T-helper 1 cell (primary cell): ENCODE measurements at places on chromosomes 5 and 9.

GRCh38 chr5:130138406-130139045, 234.3 kb downstream of the CHSY3 start:
- DNase-seq = no peak

GRCh38 chr5:172085738-172086137, 79.3 kb upstream of the FBXW11 start:
- DNase-seq = no peak

GRCh38 chr5:176614805-176615478, 5.0 kb upstream of the GPRIN1 start:
- DNase-seq = no peak

GRCh38 chr5:17177501-17178372, 39.7 kb upstream of the BASP1 start:
- DNase-seq = no peak

- DNase-seq = no peak
Measured at GRCh38 chr5:92455011-92455410, 1071.9 kb upstream of the ARRDC3 start.

- DNase-seq = no peak
Measured at GRCh38 chr5:99315413-99316183, 386.8 kb upstream of the CHD1 start.

DNA sequence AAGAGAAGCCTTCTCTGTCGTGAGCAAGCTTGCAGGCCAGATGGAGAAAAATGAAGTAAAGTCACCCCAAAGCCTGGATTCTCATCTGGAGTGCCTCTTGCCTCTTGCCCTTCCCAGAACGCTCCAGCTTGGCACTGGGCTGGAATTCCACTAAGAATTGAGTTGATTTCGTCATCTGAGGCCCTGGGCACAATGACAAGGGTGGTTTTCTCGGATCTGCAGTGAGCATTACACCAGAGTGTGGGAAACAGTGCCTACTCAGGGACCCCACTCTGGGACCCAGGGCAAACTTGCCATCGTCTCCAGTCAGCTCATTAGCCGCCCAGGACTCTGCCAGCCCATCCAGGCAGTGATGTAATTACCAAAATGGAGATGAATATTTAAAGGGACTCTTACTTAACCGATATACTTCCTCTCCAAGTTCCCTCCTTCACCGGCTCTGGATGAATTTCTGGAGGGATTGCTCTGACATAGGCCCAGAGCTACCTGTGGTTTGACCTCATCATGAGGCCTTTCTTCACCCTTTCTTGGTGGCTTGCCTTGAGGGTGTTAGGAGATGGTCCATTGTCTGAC, 44.7 kb upstream of the LCP2 start:
- no peak for DNase-seq

DNA sequence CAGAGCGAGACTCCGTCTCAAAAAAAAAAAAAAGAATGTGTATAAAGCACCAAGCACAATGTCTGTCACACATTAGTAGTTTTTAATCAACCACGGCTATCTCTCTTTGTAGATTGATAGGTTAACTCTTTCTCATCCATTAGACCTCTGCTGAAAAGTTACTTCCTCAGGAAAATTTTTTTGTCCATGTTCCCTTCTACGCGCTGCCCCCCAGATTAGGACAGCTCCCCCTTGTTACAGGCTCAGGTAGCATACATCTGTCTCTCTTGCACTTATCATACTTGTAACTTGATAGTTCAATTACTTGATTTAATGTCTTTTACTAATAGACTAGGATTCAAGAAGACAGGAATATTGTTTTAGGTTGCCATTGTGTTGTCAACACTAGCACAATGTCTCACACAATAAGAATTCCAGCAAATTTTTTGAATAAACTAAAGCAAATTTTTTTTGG, 1.5 kb downstream of the SPDL1 start:
- no peak for DNase-seq

GRCh38 chr5:141514330-141515133, 25.7 kb downstream of the PCDHGC5 start:
- no peak for DNase-seq

DNA sequence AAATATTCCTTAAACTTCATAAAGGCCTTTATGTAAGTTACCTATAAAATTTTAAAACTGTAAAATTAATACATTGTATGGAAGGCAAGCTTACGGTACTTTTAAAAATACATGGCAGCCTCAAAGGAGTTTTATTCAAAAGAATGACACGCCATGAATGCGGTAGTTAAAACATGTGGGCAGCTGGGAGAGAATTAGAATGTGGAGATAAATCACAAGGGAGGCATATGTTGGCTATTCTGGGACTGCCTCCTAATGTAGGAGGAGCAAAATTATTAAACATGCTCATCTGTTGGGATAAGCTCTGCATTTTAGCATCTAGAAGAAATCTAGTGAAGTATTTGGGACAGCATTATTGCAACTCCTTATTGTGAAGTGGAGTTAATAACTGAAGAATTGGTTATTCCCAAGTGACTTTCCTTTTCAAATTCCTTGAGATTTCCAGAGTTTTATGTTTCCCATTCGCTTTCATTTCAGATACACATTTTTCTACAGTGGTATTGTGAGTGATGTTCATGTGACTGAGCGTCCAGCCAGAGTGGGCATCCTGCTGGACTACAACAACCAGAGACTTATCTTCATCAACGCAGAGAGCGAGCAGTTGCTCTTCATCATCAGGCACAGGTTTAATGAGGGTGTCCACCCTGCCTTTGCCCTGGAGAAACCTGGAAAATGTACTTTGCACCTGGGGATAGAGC, 109.4 kb downstream of the CMYA5 start:
- no peak for DNase-seq

DNA sequence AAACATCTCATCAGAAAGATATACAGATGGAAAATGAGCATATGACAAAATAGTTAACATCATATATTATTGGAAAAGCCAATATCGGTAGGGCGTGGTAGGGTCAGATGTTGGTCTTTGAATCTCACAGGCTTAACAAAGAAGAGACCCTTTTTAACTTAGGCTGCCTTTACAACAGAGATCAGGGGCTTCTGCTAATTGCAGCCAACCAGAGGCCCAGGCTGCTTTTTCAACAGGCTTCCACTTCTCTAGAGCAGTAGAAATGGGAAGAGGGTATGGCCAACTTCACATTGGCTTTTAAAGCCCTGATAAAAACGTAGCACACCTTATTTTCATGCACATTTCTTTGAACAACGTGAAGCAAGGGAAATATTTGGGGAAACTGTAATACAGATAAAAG, 764.3 kb upstream of the CTNND2 start:
- no peak for DNase-seq

DNA sequence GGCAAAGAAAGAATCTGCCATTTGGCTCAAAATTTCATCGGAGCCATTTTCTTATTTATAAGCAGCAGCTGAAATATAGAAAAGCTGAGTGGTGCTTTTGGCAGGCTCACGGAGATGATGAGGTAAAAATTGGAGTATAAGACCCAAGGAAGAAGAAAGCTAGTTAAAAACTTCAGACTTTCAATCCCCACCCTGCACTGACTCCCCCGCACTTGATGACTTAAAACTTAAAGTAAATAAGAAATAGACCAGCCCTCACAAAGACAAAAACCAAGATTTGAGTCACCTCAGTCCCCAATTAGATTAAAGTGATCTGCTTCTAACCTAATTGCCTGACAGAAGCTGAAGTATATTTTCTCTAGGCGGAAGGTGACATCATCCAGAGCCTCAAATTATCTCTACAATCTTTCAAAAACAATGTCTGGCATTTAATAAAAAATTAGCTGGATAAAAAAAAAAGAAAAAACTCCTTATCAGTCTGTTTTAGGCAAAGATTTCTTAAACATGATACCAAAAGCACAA, 124.0 kb upstream of the PJA2 start:
- DNase-seq = no peak

DNA sequence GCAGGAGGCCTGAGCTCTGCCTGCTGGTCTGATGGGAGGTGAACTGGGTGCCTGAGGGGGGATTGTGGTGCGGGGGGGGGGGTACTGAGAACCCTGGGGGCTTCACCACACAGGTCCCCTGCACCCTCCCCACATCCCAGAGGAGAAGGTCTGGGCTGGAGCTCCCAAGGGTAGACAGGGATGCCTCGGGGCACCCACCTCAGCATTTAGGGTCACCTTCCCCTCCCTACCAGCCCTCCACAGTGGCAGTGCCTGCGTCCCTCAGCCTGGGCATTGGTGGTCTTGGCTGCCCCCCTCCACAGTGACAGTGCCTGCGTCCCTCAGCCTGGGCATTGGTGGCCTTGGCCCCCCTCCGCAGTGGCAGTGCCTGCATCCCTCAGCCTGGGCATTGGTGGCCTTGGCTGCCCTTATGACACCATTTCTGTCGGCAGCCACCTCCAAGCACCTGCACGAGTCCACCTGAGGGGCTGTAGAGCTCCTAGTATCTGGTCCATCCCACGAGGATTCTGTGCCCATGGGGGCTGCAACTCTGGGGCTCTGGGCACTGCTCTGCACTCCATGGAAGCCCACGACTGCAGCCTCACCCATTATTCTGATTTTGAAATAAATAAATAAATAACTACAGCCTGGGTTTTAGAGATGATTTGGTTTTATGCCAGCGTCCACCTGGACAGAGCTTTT, 21.5 kb downstream of the NKD2 start:
- DNase-seq = no peak

DNA sequence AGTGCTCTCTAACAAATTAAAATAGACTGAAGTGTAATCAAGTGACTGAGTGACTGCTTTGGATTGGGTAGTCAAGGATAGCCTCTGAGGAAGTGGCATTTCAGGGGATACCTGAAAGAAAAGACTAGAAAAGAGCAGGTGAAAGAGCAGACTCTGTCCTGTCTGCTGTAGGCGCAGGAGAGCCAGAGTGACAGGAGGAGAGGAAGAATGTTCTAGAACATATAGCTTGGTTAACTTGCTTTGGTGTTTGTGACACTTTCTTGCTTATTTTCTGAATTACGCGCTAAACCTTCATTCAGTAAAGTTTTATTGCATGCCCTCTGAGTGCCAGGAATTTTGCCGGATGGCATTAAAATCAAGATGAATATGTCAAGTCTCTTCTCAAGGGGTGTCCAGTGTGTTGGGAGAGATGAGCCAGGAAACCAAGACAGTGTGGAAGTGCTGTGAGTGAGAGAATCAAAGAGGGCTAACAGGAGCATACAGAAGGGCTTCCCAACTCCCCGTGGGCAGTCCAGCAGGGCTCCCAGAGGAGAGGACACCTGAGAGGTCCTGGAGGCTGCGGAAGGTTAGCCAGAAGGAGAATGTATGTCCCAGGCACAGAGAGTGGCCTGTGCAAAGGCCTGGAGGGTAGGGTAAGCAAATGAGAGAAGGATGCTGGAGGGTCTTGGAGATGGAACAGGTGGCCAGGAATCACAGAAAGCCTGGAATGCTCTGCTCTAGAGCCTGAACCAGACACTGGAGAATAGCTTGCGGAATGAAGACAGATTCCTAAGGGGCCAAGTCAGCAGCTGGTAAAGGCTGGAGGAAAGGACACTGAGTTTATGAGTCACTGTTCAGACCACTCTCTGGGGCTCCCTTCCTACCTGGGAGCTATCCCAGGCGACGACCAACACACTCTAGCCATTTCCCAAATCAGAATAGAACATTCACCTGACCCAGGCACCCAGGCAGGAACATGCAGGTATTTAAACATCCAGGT, 59.3 kb downstream of the SLC22A5 start:
- no peak for DNase-seq

- no peak for DNase-seq
Measured at GRCh38 chr5:169712428-169712827, 75.4 kb downstream of the DOCK2 start.

- DNase-seq = no peak
Measured at GRCh38 chr5:62561896-62562295, 16.7 kb upstream of the LRRC70 start.

- DNase-seq = no peak
Measured at GRCh38 chr5:174189654-174190541, 144.4 kb downstream of the NSG2 start.

GRCh38 chr5:17182494-17182893, 34.9 kb upstream of the BASP1 start:
- no peak for DNase-seq

- DNase-seq = no peak
Measured at GRCh38 chr9:73667749-73668148, 516.1 kb downstream of the ANXA1 start.

- DNase-seq = no peak
Measured at GRCh38 chr5:154370813-154371212, 75.0 kb upstream of the SAP30L start.

- no peak for DNase-seq
Measured at GRCh38 chr5:99607124-99607523, 678.3 kb upstream of the CHD1 start.

DNA sequence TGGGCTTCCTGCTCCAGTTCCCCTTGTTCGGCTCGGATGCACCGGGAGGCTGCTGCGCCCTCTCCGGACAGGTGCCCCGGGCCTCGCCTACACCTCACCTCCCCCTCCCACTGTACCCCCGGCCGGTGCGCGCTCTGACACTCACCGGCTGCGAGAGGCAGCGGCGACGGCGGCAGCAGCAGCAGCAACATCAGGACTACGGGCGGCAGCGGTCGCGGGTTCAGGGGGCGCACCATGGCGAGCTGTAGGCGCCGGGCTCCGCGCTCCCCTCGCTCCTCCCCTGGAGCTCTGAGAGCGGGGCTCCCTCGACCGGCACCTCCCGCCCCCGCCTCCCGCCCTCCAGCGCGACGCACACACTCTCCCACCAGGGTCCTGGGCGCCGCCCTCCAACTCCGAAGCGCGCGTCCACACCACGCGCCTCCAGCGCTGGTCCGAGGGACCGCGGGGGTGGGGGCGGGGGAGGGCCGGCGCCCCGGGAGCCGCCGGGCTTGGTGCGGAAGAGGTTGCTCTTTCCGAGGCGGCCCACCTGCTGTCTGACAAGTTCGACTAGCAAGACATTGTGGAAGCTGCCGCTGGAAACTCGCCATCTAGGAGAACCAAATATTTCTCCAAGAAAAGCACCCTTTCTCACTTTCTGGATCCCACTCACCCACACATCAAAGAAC, at the start of gene GFRA3:
Gene GFRA3, minus strand, starts transcription at position 433 of the 665 bp plus-strand sequence. Its CDS starts 197 bp downstream, at position 236.
- DNase-seq = no peak

GRCh38 chr5:108636135-108636853, 111.4 kb upstream of the FER start:
- DNase-seq = no peak

- DNase-seq = no peak
Measured at GRCh38 chr9:113293285-113293878, 9.8 kb downstream of the RNF183 start.

DNA sequence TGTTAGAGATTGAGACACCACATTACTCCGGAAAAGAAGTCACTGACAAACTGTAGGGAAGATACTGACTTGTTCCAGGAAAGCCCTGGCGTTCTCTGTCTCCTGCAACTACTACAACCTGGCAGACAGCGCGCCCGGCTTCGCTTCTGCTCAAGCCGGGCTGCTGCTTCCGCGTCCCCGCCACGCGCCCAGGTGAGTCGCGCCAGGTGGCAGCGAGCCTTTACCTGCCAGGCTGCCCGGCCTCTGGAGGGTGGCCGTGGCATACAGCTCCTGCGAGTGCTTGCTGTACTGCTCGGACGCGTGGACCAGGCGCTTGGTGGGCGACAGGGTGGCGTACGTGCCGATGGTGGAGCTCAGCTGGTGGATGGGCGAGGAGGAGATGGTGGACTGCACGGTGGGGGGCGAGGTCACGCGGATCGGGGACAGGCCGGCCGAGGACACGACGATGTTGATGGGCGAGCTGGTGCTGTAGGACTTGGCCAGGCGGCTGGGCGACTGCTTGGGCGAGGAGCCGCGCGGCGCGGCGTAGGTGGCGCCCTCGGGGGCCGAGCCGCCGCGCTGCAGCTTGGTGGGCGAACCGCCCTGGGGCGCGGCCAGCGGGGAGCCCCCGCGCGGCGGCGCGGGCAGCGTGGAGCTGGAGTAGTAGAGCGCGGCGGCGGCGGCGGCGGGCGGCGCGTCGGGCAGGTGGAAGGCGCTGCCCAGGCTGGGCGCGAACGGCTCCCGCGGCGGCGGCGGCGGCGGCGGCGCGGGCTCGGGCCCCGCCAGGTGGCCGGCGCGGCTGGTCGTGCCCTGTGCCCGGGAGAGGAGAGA, 519.6 kb downstream of the CTNND2 start:
- DNase-seq = no peak
